ENCODE measurements at places on chromosomes 5 and 9.

GRCh38 chr9:120137186-120137840 is 442.7 kb downstream of the CDK5RAP2 start:
- DNase-seq = no peak

GRCh38 chr5:179220716-179221115 is 124.5 kb downstream of the ADAMTS2 start:
- no peak for DNase-seq

GRCh38 chr5:162769019-162769418 is 668.4 kb upstream of the CCNG1 start:
- no peak for DNase-seq

DNA sequence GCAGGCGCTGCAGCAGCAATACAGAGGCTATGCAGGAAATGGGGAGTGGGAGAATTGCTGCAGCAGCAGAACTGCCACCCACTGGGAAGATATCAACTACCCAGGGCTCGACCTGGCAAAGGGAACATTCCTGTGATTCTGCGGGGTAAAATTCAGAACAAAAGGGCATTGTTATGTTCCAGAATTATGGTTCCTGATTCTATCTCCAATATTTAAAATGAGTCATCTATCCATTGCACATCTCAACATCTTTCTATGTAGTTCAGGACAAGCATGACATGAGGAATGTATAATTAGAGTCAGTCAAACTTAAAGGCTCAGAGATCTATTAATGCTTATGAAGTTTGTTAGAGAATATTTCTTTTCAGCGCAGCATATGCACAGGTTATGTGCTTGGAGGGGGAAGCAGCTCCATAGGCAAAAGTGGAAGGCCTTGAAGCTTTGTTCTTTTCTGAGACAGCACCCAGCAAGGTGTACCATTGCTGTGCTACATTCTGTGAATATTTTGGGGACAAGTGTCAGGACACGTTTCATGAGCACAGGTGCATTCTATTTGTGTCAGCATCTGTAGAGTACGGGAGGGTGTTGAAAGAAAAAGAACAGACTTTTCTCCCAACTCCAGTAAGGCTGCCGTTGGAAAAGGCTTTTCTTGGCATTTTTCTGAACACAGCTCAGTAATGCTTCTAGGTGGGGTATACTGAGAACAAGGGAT is 395.6 kb upstream of the MPDZ start:
- no peak for DNase-seq

GRCh38 chr9:98372077-98372836 is 116.8 kb upstream of the TBC1D2 start:
- DNase-seq = no peak

- no peak for DNase-seq
Measured at GRCh38 chr5:179131321-179131835, 71.2 kb downstream of the ZNF354C start.

DNA sequence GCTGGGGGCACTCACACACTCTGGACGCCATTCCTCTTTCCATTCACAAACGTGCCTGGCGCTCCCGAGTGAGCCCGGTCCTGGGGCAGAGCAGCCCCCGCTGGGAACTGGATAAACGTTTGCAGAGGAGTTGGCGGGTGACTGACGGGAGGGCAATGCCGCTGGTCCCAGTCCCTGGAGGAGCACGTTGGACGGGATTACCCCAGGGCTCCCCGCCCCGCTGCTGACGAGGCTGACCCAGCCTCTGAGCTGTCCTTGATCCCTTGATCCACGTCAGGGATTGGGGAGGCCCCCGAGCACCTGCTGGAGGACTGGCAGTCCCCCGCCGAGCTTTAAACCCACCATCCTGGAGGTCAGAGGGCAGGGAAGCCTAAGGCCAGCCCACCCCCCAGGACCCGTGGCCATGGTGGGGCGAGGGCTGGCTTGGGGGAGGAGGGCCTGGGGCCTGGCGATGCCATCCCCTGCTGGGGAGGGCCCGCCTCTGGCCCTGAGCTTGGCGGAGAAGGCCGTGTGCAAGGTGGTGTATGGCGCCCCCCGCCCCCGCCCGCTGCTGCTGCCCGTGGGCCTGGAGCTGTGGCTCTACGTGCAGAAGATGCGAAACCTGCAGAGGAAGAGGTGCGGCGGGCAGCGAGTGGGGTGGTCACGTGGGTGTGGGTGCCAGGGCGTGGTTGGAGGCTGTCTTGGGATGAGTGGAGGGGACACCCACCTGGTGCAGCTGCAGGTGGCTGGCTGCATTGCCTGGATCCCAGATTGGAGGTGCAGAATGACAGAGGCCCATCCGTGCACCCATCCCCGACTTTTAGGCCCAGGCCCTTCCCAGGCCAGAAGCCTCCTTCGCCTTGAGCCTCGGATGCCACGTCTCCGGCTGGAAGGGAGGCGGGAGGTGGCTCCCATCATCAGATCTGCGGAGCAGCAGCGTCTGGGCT is 4.5 kb downstream of the GPSM1 start:
- DNase-seq = no peak

DNA sequence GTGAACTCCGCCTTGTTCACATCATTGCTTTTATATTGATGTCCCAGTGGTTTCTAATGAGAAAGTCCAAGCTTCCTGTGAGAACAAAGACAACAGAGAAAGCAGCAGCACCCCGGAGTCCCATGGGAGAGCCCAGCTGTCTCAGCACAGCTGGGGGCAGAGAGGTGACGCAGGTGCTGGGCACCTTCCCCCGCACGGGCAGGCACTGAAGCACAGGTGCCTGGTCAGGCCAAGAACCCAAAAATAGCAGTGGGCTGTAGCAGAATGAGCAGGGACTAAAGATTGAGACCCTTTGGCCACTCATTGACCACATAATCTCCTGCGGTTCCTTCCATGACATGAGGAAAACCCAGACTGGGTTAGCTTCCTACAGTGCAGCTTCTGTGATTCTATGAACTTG is 18.8 kb downstream of the SRD5A1 start:
- DNase-seq = no peak

DNA sequence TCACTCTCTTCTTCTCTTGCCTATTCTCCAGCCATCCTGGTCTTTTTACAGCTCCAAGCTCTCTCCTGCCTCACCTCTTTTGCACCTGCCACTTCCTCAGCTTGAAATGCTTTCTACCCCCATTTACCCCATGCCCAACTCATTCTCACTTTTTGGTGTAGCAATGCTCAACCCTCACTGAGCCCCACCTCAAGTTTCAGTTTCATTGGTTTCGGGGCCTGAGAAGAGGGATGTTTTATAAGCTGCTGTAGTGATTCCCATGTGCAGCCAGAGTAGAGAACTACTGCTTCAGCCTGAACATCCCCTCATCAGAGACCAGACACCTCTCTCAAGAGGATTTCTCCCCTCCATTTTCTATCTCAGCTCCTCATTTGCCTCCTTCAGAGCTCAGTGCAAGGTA is 45.2 kb upstream of the FYB1 start:
- no peak for DNase-seq

- DNase-seq = no peak
Measured at GRCh38 chr5:55650386-55650785, 61.7 kb downstream of the SLC38A9 start.

- no peak for DNase-seq
Measured at GRCh38 chr9:36485647-36486328, 85.7 kb upstream of the RNF38 start.

DNA sequence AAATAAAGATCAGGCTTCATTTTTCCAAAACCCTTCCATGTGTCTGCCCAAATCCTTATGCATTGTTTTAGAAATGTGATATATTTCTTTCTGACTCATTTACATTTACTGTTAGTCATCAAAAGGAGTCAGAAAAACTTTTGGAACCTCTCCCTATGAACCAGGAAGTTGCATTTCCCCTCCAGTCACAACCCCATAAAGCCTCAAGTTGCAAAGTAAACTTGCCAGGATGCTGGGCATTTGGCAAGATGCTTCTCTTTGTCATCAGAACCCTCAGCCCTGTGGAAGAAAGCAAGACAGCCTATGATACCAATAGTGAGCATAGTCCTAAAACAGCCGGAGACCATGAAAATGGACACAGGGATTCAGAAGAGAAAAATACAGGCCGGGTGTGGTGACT is 84.2 kb downstream of the MUSK start:
- no peak for DNase-seq

- DNase-seq = no peak
Measured at GRCh38 chr5:7869474-7870136, 657 bp downstream of the MTRR start.

DNA sequence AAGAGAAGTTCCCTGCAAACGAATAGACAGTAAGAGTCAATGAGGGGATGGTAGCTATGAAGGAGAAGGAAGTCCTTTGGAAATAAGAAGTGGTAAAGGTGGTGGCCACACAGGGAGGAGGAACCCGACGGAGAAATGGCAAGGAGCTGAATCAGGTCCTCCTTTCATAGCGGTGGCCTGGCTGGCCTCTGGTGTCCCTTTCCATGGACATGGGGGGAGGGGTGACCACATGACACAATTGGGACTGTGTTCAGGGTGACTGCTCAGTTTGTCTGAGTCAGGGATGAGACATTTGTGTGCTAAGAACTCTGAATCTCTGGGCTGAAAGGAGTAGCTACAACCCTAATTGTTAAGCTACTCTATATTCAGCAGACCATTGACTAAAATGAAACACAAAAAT is 28.7 kb upstream of the TIMD4 start:
- no peak for DNase-seq

GRCh38 chr9:14277244-14277643 is 36.7 kb downstream of the NFIB start:
- no peak for DNase-seq

GRCh38 chr5:109558952-109559351 is 130.8 kb upstream of the MAN2A1 start:
- DNase-seq = no peak

DNA sequence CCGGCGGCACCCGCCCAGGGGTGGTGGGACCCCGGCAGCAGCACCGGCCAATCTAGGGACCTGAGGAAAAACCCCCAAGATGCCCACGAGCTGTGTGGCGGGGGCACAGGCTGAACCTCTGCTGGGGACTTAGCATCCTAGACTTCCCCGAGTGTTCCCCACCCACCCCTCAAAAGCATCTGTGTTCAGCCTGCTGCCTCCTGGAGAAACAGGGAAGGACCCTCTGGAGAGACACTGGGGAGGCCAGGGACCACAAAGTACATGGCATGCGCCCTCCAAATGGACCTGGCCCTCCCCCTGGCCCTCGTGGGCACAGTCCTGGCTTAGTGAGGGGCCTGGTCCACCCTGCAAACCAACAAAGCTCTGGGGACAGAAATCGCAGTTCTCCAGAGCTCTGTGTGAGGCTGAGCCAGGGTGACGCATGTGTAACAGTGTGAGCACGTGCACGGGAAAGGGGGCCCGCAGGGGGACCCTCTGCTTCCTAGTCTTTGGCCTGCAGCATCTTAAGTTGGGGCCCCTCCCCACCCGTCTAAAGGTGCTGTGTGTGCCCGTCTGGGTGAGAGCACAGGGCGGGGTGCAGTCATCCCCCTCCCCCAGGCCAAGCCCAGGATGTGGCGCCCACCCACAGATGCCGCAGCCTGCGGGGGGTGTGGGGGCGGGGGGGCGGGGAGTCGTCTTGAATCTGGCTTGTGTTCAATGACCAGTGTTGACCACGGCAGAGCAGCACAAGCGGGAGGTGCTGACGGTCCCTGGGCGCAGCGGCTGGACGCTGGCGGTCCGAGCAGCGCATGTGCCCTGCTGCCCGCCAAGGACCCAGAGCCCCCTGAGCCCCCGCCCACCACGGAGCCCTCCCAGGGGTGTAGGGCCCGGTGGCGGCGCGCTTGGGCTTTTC is 672 bp upstream of the KCNT1 start:
- DNase-seq = no peak

GRCh38 chr5:132243366-132243977 is 14.0 kb upstream of the PDLIM4 start:
- no peak for DNase-seq
